ENCODE measurements at places on chromosomes 13 and 19. TPM values are rescaled to one million over a fixed set of nuclear protein-coding genes. Genes with fewer than 3 reads are reported as not detected.

DNA sequence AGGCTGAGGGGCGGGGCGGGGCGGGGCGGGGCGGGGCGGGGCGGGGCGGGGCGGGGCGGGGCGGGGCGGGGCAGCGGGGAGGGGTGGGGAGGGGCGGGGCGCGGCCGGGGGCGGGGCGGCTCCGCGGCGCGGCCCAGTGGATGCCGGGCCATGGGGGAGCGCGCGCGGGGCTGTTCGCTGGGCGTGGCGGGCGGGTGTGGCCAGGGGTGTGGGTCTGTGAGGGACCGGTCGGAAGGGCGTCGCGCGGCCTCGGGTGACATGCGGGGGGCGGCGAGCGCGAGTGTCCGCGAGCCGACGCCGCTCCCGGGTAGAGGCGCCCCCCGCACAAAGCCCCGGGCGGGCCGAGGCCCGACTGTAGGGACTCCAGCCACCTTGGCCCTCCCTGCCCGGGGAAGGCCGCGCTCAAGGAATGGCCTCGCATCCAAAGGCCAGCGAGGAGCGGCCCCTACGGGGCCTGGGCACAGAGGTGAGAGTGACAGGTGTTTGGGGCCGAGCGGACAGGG lies at the start of gene ZFP28:
Gene ZFP28 (plus strand): TSS at position 188 of the 503 bp plus-strand sequence. CDS start 71 bp downstream, at position 259.
- DNase-seq: no peak
- H3K4me1 ChIP-seq: peaks cover 3% of the 10 kb centered on the region
- peak within 1 kb of the TSS; percentile 86 for H3K4me3 ChIP-seq
- H3K27ac ChIP-seq: peak within 1 kb of the TSS; percentile 91

LRRC25 gene
- total RNA-seq: not detected

GRCh38 chr13:63206461-63206860 lies 1790.8 kb upstream of the PCDH20 start:
- no peak overlapping the region for H3K27ac ChIP-seq
- no peaks in the 10 kb centered on the region for H3K27me3 ChIP-seq
- no peaks in the 10 kb centered on the region for H3K36me3 ChIP-seq
- no peaks in the 10 kb centered on the region for H3K4me1 ChIP-seq
- no peak for DNase-seq

- H3K4me3 ChIP-seq: no peak overlapping the region
- H3K4me1 ChIP-seq: no peaks in the 10 kb centered on the region
- no peak overlapping the region for H3K27ac ChIP-seq
- H3K27me3 ChIP-seq: no peaks in the 10 kb centered on the region
- H3K36me3 ChIP-seq: no peaks in the 10 kb centered on the region
- no peak for DNase-seq
Observed at GRCh38 chr13:61128850-61129645, 286.6 kb downstream of the PCDH20 start.

KLK15 gene
- total RNA-seq: not detected

DNA sequence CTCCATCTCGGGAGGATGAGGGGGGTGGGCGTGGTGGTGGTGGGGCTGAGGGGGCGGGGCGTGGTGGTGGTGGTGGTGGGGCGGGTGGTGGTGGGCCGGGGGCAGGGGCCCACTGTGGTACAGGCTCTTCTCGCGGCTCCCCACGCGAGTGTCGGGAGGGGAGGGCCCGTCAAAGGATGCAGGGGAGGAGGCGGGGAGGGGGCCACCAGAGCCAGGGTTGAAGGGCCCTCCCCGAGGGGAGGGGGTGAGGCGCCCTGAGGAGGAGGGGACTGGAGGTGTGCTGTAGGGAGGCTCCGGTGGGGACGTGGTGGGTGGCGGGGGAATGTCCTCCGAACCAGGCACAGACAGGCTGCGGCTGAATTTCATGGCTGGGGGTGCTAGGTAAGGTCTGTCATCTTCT lies 19.6 kb downstream of the C19orf81 start:
- no peaks in the 10 kb centered on the region for H3K36me3 ChIP-seq
- no peak overlapping the region for H3K4me3 ChIP-seq
- H3K27ac ChIP-seq: no peak overlapping the region
- DNase-seq: no peak

ARHGAP45 gene
- total RNA-seq: 202 TPM

DNA sequence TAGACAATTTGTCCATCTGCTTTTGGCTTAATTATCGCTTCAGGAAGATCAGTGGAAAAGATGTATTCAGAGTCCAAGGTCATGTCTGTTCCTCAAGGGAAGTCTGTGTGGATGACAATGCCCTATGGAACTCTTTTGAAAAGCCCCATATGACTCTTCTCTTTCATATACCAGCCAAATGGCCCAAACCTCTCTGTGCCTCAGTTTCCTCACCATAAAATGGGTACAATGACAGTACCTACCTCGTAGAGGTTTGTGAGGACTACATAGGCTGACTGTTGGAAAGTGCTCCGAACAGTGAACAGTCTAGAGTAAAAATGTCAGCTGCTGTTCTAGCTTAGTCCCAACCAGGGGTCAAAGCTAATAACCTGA lies 104.6 kb downstream of the COL4A2 start:
- no peak overlapping the region for H3K27ac ChIP-seq
- H3K27me3 ChIP-seq: peaks cover 43% of the 10 kb centered on the region
- no peaks in the 10 kb centered on the region for H3K36me3 ChIP-seq
- H3K4me3 ChIP-seq: no peak overlapping the region
- H3K4me1 ChIP-seq: peaks cover 9% of the 10 kb centered on the region
- DNase-seq: no peak

- H3K4me3 ChIP-seq: no peak overlapping the region
- no peak overlapping the region for H3K27ac ChIP-seq
- no peaks in the 10 kb centered on the region for H3K27me3 ChIP-seq
- H3K4me1 ChIP-seq: no peaks in the 10 kb centered on the region
Observed at GRCh38 chr13:94411747-94412146, 67.7 kb downstream of the DCT start.

DNA sequence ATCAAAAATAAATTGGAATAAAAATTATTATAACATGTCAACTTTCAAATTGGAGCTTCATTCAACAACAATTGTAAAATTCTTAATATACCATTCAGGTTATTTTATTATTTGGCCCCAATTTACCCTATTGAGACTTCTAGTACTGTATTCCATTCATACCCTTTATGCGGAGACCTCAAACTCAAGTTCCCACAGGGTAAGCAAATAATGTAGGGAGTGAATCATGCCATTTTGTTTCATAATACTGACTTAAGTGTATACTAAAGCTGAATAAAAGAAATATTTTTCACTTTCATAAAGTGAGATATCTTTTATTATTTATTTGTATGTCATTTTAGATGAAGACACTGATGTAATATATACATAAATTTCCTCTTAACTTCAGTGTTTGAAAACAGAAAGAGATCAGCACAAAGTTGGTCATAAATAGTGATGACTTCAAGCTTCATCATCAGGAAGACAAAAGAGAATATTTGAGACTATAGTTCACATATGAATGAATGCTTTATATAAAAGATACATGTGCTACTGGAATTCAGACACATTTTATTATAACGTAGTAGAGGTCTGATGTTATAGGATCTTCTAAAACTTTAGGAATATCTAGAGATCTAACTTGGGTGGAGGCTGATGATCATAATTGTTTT lies 894.4 kb upstream of the PCDH9 start:
- H3K27ac ChIP-seq: no peak overlapping the region
- H3K27me3 ChIP-seq: no peaks in the 10 kb centered on the region
- no peaks in the 10 kb centered on the region for H3K4me1 ChIP-seq

SMIM44 gene
- not detected for total RNA-seq

TPTE2 gene
- total RNA-seq: not detected

GRCh38 chr19:47765523-47766358 lies 12.8 kb upstream of the SELENOW start:
- no peaks in the 10 kb centered on the region for H3K27me3 ChIP-seq
- no peak overlapping the region for H3K4me3 ChIP-seq
- no peaks in the 10 kb centered on the region for H3K36me3 ChIP-seq

GRCh38 chr13:94435604-94436226 lies 43.8 kb downstream of the DCT start:
- H3K36me3 ChIP-seq: no peaks in the 10 kb centered on the region
- no peak for DNase-seq
- H3K4me3 ChIP-seq: no peak overlapping the region
- peaks cover 15% of the 10 kb centered on the region for H3K4me1 ChIP-seq
- H3K27ac ChIP-seq: no peak overlapping the region

DNA sequence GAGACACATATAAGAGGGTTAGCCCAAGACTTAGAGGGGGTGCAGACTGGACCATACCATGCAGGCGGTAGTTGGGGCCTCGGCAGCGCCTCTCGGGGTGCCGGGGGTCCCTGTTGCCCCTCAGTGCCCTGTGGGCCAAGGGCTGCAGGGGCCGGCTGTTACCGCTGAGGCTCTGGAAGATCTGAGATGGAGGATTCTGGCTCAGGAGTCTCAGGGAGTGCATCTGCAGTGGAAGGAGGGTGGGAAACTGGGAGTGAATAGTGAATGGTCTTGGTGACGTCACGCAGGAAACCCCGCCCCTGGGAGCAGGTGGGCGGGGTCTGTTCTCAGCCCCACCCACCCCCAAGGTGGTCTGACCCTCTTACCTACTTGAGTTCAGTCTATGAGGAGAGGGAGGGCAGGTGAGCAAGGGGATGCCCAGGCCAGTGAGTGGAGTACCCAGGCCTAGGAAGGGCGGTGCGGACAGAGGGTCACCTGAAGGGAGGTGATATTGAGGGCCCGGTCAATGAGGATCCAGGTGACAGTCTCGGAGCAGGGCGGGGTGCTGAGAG lies 1.7 kb upstream of the DBP start:
- peak overlapping the region; percentile 100 for H3K27ac ChIP-seq
- DNase-seq: no peak
- peaks cover 27% of the 10 kb centered on the region for H3K4me1 ChIP-seq
- H3K36me3 ChIP-seq: no peaks in the 10 kb centered on the region
- H3K4me3 ChIP-seq: peak overlapping the region; percentile 89

TSHZ3 gene
- 2.0 TPM for total RNA-seq
